ENCODE measurements at places on chromosomes 5 and 9.

DNA sequence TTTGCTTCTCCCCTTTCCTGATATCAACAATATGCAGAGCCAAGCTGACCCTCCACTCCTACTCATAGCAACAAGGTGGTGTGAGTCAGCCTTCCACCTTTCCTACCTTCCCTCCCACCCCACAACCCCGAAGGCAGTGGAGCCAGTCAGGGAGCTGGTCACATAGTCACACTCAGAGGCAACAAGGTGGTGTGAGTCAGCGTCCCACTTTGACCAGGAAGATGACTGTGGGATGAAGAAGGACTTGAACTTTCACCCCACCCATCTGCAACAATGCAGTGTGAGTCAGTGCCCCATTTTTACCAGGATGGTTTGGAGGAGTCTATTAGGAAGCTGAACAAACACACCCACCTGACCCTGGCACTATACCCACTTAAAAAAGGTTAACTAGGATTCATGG, 30.1 kb upstream of the ZNF782 start:
- no peak for DNase-seq

GRCh38 chr9:120261419-120261818, 318.5 kb downstream of the CDK5RAP2 start:
- no peak for DNase-seq

DNA sequence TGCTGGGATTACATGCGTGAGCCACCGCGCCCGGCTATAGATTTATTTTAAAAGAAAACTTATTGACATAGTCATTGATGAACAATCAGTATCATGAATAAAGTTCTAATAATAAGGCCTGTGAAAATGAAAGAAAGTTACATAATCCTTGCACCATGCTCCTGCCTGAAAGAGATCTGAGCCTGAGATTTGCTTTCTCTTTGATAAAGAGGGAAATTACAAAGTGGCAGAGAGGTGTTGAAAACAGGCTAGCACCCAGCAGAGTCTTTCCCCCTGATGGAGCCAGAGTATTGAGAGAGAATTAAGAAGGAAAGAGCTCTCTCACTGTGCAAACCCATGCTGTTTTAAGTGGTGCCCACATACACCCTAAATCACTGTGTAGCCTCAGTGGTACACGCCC, 37.2 kb downstream of the SLC6A7 start:
- DNase-seq, result no peak

DNA sequence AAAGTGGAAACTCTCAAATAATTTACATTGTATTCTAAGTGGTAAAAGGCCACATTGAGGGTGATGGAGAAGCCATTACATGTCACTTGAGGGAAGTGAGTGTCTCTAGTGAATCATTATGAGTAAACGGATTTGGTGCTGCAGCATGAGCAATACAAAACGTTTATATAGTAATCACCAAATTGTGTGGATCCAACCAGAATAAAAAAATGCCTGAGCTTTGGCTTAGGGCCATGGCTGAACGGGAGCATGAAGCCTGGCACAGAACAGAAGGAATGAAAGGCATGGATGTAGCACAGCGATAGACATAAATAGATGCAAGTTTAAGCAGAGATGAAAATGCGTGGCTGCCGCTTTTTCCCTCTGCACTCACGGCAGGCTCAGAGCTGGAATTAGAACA, 58.3 kb downstream of the PTTG1 start:
- DNase-seq, result no peak

DNA sequence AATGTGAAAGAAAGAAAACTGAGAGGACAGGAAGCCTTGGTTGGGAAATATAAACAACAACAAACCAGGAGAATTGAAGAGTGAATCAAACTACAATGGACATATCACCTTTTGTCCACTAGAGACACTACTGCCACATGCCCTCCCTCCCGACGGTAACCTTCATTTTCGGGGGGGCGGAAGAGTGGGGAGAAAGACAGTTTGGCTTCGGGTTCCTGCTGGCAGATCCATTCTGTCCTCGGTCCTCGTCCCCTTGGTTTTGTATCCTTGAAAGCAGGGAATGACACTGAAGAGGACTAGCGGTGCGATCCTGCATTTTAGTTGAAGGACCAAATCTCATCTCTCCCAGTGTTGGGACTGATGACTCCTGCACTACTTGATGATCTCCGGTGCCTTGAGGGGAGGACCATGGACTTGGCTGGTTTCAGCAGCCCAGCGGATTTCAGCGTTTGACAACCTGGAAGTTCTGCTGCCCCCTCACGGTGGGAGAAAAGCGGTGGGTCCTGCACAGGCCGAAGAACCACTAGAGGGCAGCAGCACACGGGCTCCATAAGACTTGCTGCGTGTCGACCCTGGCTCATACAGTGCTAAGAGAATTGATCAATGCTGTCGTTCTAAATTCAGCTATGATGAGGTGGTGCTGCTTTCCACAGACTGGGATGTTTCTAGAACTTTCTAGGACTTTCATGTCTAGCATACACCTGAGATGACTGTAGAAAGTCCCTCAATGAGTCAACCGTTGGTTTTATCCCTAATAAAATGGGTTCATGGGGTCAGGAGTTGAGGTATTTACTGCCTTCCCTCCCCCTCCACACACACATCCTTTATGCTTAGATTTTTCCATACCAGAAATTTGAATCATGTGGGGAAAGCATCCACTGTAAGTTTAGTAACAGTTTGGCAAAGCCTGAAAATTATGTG, 15.1 kb upstream of the ZNF131 start:
- DNase-seq, result peak; percentile 93

DNA sequence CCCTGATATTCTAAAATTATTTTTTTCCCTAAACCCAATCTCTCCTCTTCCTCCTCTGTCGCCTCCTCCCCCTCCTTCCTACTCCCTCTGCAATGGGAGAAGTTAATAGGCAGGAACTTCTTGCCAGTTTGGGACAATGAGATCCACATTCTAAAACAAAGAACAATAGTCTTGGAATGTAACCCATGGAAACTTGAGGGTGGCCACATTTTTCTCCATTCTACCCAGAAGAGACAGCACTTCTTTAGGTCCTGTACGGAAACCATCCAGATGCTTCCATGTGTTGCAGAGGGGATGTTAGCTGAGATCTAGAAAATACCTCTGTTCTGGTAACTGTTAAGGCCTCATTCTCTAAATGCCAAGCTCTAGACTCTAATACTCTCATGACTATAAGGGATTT, 10.0 kb downstream of the SPARC start:
- DNase-seq, result peak; percentile 20

GRCh38 chr9:91783876-91784672, 166.0 kb downstream of the ROR2 start:
- DNase-seq, result no peak
